ENCODE measurements at places on chromosomes 5 and 9.

DNA sequence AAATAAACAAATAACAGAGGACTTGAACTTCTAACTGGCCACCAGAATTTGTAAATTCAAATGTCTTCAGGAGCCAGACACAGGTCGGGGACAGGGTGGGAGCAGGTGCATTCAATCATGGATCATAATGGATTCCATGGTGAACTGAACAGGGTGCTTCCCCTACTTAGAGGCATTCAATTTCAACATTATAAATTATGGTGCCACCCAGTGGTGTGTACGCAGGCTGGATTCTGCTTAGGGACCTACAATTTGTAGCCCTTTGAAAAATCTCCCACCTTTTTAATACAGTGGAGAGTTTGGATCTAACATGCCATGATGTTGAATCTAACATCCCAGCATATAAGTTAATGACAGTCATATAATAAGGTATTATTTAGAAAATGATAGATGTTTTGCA, 22.3 kb downstream of the KLF9 start:
- no peak for DNase-seq

DNA sequence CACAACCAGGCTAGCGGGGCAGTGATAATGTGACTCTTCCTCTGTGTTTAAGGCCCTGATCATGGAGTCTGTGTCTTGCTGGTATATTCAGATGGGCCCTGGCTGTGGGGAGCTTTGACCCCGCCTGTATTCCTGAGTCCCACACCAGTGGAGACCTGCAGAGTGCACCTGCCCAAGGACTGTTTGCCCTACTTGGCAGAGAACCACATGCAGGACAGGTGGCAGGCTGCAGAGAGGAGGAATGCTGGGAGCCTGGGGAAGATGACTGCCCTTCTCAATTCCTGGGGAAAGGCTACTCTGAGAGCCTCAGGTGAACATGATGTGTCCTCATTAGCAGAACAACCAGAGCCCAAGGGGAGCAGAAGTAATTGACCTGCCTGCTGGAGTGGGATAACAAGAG, 36.2 kb downstream of the IARS1 start:
- DNase-seq, result no peak

GRCh38 chr9:32351845-32352244, 32.6 kb upstream of the ACO1 start:
- no peak for DNase-seq

- no peak for DNase-seq
Observed at GRCh38 chr5:26856238-26856637, 182.1 kb downstream of the CDH9 start.

GRCh38 chr9:6410633-6411032, 2.4 kb upstream of the UHRF2 start:
- no peak for DNase-seq

- DNase-seq, result no peak
Observed at GRCh38 chr9:114146735-114147134, 8.6 kb upstream of the COL27A1 start.

DNA sequence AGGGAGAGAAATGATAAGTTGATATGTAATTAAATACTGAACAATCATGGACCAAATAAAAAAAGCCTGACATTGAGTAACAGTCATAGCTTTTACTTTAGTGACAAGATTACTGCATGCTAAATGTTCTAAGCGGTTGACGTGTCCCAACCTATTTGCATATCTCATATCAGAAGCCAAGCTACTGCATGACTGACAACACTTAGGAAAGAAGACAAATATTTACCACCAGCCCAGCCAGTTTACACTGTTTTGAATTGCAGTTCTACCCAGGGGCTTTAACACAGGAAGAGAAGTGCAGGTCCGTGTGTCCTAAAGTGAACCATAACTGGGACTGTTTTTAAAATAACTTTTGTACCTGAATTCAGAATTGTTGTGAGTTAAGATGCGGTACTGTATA, 219.9 kb downstream of the PRDM9 start:
- DNase-seq, result peak; percentile 78

DNA sequence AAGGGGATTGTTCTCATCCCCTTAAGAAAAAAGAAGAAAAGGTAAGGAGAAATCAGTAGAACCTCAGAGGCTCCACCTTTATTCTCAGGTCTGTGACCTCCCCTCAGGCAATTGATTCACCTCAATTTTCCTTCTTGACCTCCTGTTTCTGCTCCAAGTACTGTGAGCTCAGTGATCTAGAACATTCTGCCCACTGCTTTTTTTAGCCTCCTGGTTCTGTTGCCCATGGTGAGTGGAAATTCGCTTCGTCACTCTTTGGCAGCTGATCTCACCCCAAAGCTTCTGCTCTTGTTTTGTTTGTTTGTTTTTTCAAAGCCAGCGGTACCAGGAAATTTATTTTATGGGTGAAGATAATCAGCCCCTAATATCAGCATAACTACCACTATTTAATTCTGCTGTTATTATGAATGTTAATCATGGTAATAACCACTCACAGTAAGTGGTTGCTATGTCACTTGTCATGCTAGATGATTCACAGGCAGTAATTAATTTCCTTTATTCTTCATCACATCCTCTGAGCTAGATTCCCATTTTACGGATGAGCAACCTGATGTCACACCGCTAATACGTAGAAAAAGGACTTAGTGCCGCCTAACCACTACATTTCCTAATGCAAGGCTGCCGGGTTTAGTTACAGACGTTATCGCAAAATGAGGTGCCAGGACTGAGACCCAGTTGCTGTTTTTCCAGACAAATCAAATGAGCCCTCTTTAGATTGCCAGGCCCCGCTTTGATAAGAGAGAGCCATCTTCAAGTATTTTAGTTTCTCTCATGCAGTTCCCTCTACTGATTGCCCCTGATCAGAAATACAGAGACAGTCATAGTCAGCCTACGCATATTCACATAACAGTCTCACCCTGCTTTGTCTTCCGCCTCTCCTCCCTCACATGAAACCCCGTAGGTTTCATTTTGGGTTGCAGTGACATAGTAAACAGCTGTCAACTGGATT, 78.2 kb downstream of the CYFIP2 start:
- DNase-seq, result no peak
